ENCODE measurements at places on chromosomes 16 and 17. TPM values are rescaled to one million over a fixed set of nuclear protein-coding genes. Genes with fewer than 3 reads are reported as not detected.

LGALS9C gene
- 0.45 TPM for total RNA-seq

TEX19 gene
- not detected for total RNA-seq

RHBDL1 gene
- total RNA-seq = 2.3 TPM

DNA sequence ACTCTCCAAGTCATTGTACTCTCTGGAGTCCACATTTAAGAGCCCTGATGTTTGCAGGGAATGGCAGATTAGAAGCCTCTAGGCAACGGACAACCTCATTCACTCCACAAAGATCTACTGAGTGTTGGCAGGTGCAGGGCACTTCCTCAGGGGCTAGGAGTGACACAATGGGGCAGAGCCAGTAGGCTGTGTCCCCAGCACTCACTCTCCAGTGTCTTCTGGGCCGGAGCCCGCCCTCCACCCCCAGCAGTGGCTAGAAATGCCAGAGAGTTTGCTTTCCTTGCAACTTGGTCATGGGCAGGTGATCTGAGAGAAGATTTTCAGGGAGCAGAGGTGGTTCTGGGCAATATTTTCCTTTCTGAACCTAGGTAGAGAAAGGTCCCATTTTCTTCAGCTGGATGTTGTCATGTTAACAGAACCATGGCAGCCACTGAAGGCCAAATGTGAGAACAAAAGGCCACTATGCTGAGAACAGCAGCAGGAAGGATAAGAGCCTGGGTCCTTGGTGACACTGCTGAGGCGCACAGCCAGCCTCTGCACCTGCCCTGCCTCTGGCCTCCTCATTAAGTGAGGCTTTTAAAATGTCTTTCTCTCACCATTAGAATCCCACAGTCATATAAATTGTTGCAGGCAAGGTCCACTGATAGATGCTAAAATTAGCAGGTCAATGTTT is 96.2 kb downstream of the USP31 start:
- no peaks in the 10 kb centered on the region for H3K36me3 ChIP-seq
- H3K27me3 ChIP-seq = peaks cover 3% of the 10 kb centered on the region
- no peak overlapping the region for H3K27ac ChIP-seq
- no peak for DNase-seq
- H3K4me1 ChIP-seq = no peaks in the 10 kb centered on the region
- H3K4me3 ChIP-seq = no peak overlapping the region

DNA sequence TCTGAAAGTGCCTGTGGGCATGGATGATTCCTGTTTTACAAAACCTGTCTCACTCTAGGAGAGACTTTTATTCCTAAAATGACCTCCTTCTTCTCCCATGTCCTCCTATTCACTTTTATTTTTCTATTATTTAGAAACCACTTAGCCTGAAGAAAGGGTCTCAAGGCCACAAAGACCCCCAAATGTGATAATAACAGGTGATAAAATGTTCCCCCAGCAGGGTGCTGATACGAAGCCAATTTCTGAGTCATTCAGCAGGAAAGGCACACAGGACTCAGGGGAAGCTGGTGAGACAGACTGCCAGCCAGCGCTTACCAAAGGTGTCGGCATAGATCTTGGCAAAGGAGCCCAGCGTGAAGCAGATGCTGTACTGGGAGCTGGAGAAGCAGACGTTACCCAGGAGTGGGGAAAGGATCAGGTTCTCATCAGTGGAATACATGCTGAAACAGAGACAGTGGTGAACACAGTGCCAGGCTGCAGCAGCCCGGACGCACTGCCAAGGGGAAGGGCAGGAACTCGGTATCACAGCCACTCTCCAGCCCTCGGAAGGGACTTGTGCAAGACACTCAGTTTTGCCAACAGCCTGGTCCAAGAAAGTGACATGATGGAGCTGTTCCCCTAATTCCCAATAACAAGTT is 24.6 kb downstream of the HIGD1B start:
- H3K27ac ChIP-seq = no peak overlapping the region
- no peaks in the 10 kb centered on the region for H3K27me3 ChIP-seq
- no peaks in the 10 kb centered on the region for H3K4me1 ChIP-seq
- no peak for DNase-seq
- H3K4me3 ChIP-seq = no peak overlapping the region

DNA sequence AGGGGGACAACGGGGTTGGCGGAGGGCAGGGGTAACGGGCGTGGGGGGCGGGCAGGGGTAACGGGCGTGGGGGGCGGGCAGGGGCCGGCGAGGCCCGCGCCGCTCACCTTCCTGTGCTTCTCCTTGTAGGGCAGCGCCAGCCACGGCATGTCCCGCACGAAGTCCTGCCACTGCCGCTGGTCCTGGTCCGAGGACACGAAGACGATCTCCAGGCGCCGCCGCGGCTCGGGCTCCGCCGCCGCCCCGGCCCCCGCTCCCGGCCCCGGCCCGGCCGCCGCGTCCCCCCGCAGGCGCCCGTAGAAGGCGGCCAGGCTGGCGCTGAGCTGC is 401 bp downstream of the NXN start:
- peak; percentile 50 for DNase-seq
- H3K36me3 ChIP-seq = no peaks in the 10 kb centered on the region
- H3K4me1 ChIP-seq = peaks cover 42% of the 10 kb centered on the region
- peak overlapping the region; percentile 61 for H3K4me3 ChIP-seq
- no peaks in the 10 kb centered on the region for H3K27me3 ChIP-seq
- H3K27ac ChIP-seq = no peak overlapping the region

DNA sequence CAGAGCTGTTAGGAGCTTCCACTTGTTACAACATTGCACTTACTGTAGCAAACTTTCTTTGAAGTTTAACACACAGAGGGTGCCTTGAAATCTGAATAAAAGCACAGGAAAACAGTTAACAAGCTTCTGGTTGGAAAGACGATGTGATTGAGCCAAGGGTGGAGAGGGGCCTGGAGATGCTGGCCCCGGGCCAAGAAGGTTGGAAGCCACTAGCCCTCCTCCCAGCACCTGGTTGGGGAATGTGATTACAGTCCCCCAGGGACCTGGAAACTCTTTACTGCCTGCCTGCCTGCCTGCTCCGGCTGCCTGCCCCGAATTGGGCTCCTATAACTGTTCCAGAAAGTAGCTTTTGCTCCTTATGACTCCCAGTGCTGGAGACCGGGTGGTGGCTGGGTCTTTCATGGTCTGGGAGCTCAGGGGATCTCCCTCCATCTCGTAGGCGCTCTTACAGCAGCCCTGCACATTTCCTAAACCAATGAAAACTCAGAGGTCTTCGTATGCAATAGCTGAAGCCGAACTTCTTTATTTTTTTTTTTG is 48.0 kb upstream of the ZFHX3 start:
- no peak overlapping the region for H3K27ac ChIP-seq
- no peaks in the 10 kb centered on the region for H3K4me1 ChIP-seq
- no peak for DNase-seq
- H3K36me3 ChIP-seq = no peaks in the 10 kb centered on the region

DNA sequence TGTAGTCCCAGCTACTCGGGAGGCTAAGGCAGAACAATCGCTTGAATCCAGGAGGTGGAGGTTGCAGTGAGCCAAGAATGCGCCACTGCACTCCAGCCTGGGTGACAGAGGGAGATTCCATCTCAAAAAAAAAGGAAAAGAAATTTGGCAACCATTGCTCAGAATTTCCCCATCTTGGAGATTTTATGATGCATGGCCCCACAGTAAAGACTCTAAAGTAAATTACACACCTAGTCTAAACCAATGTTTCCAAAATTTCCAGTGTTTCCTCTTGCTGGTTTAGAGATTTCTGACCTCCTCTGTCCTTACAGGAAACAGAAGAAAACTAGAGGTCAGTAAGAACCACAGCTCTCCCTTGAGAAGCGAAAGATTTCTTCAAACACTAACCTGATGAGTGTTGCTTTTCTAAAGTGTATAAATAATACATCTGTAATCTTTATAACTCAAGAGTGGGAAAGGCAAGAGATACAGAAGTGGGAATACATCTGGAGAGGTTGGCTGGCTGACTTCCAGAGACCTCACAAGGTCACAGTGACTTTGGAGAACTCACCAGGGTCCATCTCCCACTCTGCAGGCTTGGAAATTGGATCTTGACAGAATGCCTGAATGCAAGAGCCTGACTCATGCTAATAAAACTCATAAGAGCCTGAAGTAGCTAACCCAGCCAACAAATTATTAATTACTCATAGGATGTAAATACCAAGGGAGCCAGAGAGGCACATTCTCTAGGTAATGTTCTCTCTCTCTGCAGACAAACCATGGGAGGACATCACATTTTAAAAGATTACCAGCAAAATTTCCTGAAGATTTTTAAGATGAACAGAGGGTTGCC is 8.8 kb downstream of the ADAT1 start:
- no peak overlapping the region for H3K27ac ChIP-seq
- H3K36me3 ChIP-seq = no peaks in the 10 kb centered on the region
- no peak for DNase-seq

All from left lung (tissue), 14 donors.